ENCODE measurements at places on chromosomes 13 and 19. TPM values are rescaled to one million over a fixed set of nuclear protein-coding genes. Genes with fewer than 3 reads are reported as not detected.

DNA sequence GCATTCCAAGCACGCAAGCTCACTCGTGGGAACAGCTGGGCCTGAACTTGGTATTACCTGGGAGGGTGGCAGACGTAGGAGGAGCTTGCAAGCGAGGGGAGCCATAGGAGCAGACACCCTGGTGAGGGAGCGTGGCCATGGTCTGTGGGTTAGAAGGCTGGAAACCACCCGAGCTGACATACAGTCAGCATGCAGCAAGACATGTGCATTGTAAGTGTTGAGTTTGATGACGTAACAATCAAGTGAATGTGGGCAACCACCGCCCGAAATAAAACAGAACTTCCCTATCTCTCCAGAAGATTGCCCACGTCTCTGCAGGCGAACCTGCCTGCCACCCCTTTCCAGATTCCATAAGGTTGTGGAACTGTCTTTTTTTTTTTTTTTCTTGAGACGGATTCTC, 26.8 kb downstream of the UBXN6 start:
- no peaks in the 10 kb centered on the region for H3K4me1 ChIP-seq
- peaks cover 2% of the 10 kb centered on the region for H3K27me3 ChIP-seq
- no peak overlapping the region for H3K27ac ChIP-seq
- peak overlapping the region; percentile 42 for H3K4me3 ChIP-seq
- H3K36me3 ChIP-seq = peaks cover 41% of the 10 kb centered on the region
- no peak for DNase-seq

DNA sequence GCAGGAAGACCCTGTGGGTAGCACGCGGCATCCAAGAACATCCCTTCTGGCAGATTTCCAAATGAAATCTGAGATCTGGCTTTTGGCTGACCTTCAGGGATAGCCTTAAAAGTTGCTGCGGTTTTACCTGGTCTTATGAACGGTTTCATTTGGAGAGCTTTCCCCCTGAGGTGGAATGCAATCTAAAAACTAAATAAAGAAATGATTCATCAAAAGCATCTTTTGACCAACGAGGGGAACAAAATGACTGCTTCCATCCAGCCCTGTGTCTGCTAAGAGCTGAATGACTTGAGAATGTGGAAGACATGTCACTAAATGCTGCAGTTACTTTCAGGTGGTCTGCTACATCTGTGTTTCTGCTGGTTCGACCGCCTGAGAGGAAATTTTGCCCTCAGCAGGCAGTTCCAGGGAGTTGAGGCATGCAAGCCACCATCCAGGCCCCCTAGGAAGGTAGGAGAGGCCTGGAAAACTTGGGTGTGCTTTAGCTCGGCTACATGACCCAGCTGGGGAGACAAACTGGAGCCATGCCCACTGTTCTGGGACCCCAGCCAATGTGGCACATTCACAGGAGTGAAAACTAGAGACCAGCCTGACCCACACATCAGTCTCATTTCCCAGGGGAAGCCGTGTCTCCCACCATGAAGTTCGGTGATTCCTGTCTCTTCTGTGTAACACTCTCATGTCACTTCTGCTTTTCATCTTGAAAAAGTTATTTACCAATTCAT, 175.1 kb upstream of the KL start:
- no peak for DNase-seq
- no peak overlapping the region for H3K27ac ChIP-seq
- H3K27me3 ChIP-seq = no peaks in the 10 kb centered on the region
- peaks cover 3% of the 10 kb centered on the region for H3K36me3 ChIP-seq

GRCh38 chr19:49894879-49895565, 1.7 kb downstream of the IL4I1 start:
- no peak for DNase-seq
- H3K4me1 ChIP-seq = peaks cover 18% of the 10 kb centered on the region
- H3K27me3 ChIP-seq = peaks cover 19% of the 10 kb centered on the region

GRCh38 chr19:13051557-13052165, 51.0 kb downstream of the LYL1 start:
- no peaks in the 10 kb centered on the region for H3K36me3 ChIP-seq
- H3K27ac ChIP-seq = no peak overlapping the region
- H3K4me1 ChIP-seq = peaks cover 52% of the 10 kb centered on the region

- no peak overlapping the region for H3K4me3 ChIP-seq
- no peak overlapping the region for H3K27ac ChIP-seq
- DNase-seq = no peak
- H3K36me3 ChIP-seq = no peaks in the 10 kb centered on the region
These were observed 91.4 kb downstream of the MYCBP2 start for GRCh38 chr13:77235456-77236022.

DNA sequence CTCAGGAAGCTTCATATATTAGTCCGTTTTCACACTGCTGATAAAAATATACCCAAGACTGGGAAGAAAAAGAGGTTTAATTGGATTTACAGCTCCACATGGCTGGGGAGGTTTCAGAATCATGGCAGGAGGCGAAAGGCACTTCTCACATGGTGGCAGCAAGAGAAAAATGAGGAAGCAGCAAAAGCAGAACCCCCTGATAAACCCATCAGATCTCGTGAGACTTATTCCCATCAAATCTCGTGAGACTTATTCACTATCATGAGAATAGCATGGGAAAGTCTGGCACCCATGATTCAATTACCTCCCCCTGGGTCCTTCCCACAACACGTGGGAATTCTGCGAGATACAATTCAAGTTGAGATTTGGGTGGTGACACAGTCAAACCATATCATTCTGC, 23.1 kb downstream of the FLT3 start:
- H3K36me3 ChIP-seq = no peaks in the 10 kb centered on the region
- H3K4me1 ChIP-seq = no peaks in the 10 kb centered on the region
- no peak overlapping the region for H3K27ac ChIP-seq

DNA sequence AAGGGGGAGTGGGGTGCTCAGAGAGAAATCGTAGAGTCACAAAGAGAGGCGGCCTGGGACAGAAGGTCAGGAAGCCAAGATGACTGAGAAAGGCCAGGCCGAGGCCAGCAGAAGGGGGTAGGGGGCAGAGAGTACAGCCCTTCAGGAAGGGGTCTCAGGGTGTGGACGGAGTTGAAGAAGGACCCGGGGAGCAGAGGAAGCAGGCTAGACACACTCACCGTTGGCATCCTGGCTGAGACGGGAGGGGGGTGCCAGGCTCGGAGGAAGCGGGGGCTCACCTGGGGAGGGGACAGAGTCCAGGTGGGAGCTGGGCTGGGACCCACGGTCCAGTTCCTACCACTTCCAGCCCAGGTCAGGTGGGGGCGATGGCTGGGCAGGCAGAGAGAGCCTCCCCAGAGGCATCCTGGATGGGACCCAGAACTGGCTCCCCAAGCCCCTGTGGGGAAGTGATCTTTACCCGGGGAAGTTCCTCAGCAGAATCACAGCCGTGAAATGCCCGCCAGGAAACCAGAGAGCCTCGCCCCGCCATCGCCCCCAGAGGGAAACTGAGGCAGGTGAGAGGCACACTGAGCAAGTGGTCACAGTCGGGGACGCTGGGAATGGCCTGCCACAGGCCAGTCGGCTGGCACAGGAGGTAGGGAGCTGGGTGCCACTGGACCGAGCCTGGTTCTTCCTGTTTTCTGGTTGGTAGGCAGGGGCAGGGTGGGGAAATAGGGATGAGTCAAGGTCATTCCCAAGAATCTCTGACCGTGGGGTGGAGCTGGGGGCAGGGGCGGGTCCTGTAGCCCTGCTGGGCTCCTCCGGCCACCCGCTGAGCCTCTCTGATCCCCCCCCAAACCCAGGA, 1.4 kb downstream of the MATK start:
- no peak for DNase-seq
- H3K27me3 ChIP-seq = peaks cover 19% of the 10 kb centered on the region
- peak overlapping the region; percentile 16 for H3K27ac ChIP-seq

- peaks cover 11% of the 10 kb centered on the region for H3K27me3 ChIP-seq
- peaks cover 8% of the 10 kb centered on the region for H3K4me1 ChIP-seq
- no peak overlapping the region for H3K27ac ChIP-seq
- no peak overlapping the region for H3K4me3 ChIP-seq
- DNase-seq = no peak
- H3K36me3 ChIP-seq = peaks cover 32% of the 10 kb centered on the region
These were observed 918 bp upstream of the PSPN start for GRCh38 chr19:6376512-6377190.

- no peak for DNase-seq
- peaks cover 5% of the 10 kb centered on the region for H3K4me1 ChIP-seq
- H3K4me3 ChIP-seq = no peak overlapping the region
These were observed 13.0 kb downstream of the NTN5 start for GRCh38 chr19:48659768-48660167.

DNA sequence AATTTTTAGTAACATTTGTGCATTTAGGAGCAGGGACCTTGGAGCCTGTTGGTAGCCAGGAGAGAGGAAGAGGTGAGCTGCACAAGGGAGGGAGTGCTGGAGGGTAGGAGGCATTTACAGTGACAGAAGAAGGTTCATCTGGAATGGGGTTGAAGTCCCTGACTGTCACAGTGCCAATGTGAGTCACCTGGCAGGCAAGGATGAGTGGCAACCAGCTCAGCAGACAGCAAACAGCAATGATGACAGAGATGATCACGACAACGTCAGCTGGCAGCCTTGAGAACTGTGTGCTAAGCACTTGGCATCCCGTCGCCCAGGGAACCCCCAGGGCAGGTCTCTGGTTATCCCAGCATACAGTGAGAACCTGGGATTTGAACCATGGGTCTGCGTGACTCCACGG, 2.6 kb downstream of the OR10H5 start:
- H3K27me3 ChIP-seq = peaks cover 7% of the 10 kb centered on the region
- H3K4me3 ChIP-seq = no peak overlapping the region
- DNase-seq = no peak
- peaks cover 4% of the 10 kb centered on the region for H3K36me3 ChIP-seq
- H3K27ac ChIP-seq = no peak overlapping the region

DNA sequence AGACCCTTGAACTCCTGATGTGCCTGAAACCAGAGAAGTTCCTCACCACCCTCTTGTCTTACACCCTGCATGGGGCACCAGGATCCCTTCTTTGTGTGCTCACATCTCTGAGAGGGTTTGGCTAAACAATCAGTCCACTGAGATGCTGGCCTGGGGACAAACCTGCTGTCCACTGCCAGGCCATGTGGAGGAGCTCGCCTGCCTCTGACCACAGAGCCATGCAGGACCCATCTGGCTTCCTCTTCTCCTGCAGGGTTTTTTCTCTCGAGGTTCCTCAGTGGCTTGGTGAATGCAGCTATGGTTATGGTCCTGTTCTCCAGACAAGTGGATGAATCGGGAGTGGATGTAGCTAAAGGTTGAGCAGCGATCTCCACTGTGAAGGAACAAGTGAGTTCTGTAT, 49.1 kb upstream of the MEDAG start:
- no peak for DNase-seq
- no peak overlapping the region for H3K27ac ChIP-seq
- no peaks in the 10 kb centered on the region for H3K36me3 ChIP-seq
- peaks cover 4% of the 10 kb centered on the region for H3K27me3 ChIP-seq

GRCh38 chr19:35830986-35831385, 18.3 kb upstream of the PRODH2 start:
- DNase-seq = no peak
- H3K27me3 ChIP-seq = no peaks in the 10 kb centered on the region
- no peak overlapping the region for H3K4me3 ChIP-seq
- no peaks in the 10 kb centered on the region for H3K36me3 ChIP-seq
- no peaks in the 10 kb centered on the region for H3K4me1 ChIP-seq

DNA sequence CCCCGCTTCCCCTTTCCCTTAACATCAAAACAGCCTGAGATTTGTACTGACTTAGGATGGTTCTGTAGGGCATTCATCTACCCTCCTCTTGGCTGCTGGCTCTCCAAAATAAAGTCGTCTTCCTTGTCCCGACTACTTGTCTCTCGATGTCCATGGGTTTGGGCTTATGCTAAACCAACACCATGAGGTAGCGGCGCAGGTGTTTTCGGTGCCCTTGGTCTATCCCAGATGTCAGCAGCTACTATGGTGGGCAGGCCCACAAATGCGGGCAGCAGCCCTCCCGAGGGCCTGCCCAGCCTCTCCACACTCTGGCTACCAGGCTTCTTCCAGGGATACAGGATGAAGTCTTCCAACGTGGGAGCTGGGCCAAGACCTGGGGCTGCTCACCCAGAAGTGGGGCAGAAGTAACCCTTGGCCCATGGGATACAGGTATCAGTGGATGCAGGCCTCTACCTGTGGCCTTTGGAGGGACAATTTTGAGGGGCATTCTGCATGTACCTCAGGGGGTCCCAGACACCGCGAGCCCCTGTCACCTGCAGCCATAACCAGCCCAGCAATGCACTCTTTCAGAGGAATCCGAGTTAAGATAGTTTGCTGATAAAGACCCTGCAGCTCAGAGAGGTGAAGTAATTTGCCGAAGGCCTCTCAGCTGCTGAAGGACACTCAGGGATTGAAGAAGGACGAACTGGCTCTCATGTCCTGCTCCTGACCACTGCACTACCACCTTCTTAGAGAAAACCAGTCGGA, 47.8 kb upstream of the VSTM2B start:
- peaks cover 3% of the 10 kb centered on the region for H3K27me3 ChIP-seq
- no peak overlapping the region for H3K27ac ChIP-seq
- no peaks in the 10 kb centered on the region for H3K4me1 ChIP-seq
- H3K4me3 ChIP-seq = no peak overlapping the region

- H3K4me1 ChIP-seq = no peaks in the 10 kb centered on the region
- H3K36me3 ChIP-seq = no peaks in the 10 kb centered on the region
- peaks cover 1% of the 10 kb centered on the region for H3K27me3 ChIP-seq
- DNase-seq = no peak
- H3K27ac ChIP-seq = no peak overlapping the region
These were observed 368.5 kb downstream of the FGF14 start for GRCh38 chr13:102033386-102033785.

DNA sequence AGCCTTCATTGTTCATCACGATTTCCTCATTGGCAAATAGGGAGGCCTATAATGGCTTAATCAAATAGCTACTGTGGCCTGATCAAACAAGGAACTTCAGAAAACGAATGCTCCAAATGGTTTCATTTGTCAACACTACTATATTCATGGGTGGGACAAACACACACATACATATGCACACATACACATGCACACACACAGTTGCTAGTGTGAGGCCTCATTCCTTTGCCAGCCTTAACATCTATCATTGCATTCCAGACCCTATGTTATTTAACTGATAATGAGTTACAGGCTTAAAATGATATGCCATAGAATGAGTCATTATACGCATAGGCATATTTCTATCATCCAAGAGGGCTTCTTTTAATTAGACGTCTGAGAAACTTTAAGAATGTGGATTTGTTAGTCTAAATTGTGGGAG, 140.2 kb downstream of the KLF5 start:
- H3K27ac ChIP-seq = no peak overlapping the region
- no peaks in the 10 kb centered on the region for H3K36me3 ChIP-seq
- H3K4me3 ChIP-seq = no peak overlapping the region
- no peak for DNase-seq

The FAAP24 gene
- 2.8 TPM for total RNA-seq

The PCDH17 gene
- total RNA-seq = 40.2 TPM

The F10 gene
- 0.23 TPM for total RNA-seq

The CKAP2 gene
- total RNA-seq = 58.1 TPM

The C2CD4C gene
- 1.2 TPM for total RNA-seq

The SYT5 gene
- total RNA-seq = 1.6 TPM

The CD209 gene
- not detected for total RNA-seq

The PSG11 gene
- total RNA-seq = not detected

The CASP14 gene
- total RNA-seq = not detected

The DACT3 gene
- 1.1 TPM for total RNA-seq

The CNMD gene
- 1.8 TPM for total RNA-seq

The ZNF99 gene
- not detected for total RNA-seq

The DCT gene
- not detected for total RNA-seq

The SAFB gene
- 113 TPM for total RNA-seq

The FARP1 gene
- total RNA-seq = 167 TPM

The ZNF471 gene
- total RNA-seq = 2.6 TPM

The SIGLECL1 gene
- 2.8 TPM for total RNA-seq

The NCR1 gene
- not detected for total RNA-seq

The GFY gene
- not detected for total RNA-seq

The VSTM1 gene
- total RNA-seq = 2.2 TPM

The ZNF677 gene
- 32.2 TPM for total RNA-seq

The ZNF208 gene
- 1.7 TPM for total RNA-seq
